Activated CD4-positive, alpha-beta T cell treated with anti-CD3 and anti-CD28 coated beads for 24 hours (primary cell): ENCODE measurements at places on chromosomes 11 and 22.

GRCh38 chr11:116388146-116388545 is 384.6 kb downstream of the BUD13 start:
- no peak for DNase-seq

DNA sequence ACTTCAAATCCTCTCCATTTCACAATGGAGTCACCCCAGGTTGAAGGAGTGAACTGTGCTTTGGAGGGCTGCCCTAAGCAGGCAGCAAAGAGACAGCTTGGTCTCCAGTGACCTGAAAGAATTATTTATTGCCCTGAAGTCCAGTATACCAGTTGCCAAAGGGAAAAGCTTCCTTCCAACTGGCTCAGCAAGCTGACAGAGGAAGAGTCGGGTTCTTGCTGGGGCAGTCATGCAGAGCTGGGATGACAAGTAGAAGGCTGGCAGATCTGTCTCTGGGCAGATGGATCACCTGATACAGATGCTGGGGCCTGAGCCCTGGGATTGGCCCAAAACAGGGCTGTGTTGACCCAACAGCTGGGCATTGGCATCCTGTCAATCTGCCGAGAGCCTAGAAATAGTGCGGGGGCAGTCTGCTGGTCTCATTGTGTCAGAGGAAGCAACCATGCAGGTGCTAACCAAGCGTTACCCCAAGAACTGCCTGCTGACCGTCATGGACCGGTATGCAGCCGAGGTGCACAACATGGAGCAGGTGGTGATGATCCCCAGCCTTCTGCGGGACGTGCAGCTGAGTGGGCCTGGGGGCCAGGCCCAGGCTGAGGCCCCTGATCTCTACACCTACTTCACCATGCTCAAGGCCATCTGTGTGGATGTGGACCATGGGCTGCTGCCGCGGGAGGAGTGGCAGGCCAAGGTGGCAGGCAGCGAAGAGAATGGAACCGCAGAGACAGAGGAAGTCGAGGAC is at the start of gene THRSP:
Gene THRSP (plus strand): TSS at position 422 of the 742 bp plus-strand sequence. CDS start 21 bp downstream, at position 443.
- DNase-seq = no peak

- no peak for DNase-seq
These were observed 53.0 kb downstream of the PARVA start for GRCh38 chr11:12430351-12430750.

DNA sequence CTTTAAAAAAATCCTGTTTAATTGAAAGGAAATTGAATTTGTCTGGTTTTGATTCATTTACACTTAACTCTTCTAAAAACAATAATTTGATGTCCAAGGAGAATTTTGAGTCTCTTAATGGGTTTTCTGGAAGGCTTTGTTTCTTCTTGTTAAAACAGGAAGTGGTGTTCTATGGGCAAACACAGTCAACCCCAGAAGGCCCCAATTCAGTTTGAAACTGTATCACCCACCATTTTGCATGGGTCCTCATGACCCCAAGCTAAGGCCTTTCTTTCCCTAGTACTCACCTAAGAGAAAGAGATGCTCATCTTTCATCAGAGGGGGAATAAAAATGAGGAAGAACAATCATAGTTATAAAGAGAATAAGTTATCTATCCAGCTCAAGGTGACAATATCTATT is 10.6 kb downstream of the FLI1 start:
- no peak for DNase-seq

GRCh38 chr11:98027652-98028051 is 993.1 kb upstream of the CNTN5 start:
- DNase-seq = no peak

DNA sequence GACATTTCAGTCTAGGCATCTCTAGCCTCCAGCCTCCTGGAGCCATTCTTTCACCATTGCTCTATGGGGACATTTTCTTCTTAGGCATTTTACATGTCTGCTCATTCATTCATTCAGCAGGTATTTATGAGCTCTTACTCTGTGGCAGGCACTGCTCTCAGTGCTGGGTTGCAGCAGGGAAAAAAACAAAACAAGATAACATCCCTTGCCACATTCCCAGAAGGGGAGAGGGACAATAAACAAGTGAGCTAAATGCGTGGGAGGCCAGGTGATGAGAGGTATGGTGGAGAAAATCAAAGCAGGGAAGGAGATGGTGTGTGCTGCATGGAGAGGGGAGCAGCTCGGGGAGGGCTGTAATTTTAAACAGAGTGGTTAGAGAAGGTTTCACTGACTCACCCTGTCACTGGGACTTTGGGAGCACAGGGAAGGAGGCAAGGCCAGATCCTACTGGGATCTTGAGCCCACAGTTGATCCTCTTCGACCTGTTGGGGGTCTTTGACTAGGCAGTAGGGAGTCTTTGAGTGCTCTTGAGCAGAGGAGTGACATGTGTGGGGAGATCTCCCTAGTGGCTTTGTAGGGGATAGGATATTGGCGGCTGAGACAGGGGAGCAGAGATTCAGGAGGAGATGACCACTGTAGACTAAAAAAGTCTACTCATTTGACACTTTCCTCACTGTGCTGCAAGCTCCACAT is 17.0 kb downstream of the MICAL2 start:
- DNase-seq = no peak

DNA sequence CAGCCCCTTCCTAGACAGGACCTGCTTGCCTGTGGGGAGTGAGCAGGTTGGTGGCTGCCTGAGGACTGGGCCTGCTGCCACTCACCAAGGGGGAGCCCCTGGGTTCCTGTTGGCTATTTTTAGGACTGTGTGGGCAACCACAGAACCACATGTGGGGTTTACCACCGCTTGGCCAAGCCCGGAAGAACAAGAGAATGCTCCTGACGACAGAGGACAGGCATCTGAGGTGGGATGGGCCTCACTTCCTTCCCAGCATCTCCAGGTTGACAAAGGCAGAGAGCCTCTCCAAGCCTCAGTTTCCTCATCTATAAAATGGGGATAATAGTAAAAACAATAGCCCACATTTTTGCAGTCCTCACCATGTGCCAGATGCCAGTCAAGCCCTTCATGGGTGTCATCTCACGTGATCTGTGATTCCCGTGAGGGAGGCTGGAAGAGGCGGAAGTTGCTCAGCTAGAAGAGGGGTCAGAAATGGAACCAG is 43.6 kb downstream of the LRRC32 start:
- no peak for DNase-seq

DNA sequence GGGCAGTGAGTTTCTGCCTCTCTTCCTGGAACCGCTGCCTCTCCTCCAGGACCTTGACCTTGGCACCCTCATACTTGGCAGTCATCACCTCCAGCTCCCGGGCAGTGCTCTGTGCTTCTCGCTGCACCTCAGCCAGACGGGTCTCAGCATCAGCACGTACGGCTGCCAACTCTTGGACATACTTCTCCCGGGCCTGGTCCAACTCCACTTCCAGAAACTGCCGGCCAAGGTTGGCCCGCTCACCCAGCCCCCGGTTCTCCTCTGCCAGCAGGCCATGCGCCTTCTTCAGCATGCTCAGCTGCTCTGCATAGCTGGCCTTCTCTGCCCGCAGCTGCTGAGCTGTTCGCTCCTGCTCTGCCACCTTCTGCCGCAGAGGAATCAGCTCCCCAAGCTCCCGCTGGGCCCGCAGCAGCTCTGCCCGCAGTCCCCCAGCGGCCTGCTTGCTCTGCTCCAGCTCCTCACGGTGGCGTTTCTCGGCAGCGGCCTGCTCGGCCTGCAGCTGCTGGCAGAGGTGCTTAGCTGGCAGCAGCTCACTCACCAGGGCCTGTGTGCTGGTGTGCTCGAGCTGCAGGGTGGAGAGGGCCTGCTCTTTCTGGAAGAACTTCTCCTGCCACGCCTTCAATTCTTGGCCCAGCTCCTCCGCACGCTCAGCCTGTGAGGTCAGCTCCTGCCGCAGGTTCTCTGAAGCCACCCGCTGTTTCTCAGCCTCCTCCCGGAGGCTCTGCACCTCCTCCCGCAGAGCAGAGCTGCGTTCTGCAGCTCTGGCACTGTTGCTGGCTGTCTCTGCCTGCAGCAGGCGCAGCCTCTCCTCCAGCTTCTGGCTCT is 14.4 kb downstream of the IL18BP start:
- DNase-seq = no peak

- no peak for DNase-seq
These were observed 3.1 kb upstream of the CERK start for GRCh38 chr22:46740910-46741780.

DNA sequence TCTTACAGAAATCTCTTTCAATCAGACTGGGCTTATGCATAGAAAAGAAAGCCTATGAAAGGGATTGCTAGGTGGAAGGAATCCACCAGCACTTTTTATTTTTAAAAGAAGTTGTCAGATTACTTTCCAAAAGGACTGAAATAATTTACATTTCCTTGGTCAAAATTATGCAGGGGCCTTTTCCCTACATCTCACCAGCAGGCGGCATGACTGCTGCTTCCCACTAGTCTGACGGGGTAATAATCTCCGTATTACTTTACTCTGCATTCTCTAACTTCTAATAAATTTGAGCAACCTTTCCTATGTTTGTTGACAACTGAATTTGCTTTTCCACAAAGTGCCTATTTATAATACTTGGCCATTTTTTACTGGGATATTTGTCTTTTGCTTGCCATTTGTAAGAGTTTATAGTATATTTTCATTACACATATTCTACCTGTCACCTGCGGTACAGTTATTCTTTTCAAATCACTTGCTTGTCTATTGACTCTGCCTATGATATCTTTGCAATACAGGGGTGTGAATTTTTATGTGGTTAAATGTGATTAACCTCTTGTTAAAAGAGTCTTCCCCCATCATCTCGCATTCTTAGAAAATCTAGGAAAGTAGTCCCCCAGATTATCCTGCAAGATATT is 51.9 kb upstream of the USP47 start:
- DNase-seq = peak; percentile 6

- no peak for DNase-seq
These were observed 14.0 kb downstream of the CFAP300 start for GRCh38 chr11:102061276-102061675.

DNA sequence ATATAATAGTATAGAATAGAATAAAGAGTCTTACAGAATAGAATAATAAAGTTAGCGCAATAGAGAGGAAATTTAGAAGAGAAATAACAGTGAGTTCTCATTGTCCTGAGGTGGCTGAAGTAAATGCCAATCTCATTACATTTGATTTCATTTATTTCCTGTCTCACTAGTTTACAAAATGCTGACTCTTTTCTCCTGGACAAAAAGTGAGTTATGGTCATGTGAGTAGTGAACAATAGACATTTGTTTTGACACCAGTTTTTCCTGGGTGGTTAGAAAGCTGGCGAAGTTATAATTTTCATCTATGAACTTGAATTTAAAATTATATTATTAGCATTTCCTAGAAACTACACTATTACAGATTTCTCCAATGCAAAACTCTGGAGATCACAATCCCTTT is 143.7 kb downstream of the TYR start:
- DNase-seq = no peak

DNA sequence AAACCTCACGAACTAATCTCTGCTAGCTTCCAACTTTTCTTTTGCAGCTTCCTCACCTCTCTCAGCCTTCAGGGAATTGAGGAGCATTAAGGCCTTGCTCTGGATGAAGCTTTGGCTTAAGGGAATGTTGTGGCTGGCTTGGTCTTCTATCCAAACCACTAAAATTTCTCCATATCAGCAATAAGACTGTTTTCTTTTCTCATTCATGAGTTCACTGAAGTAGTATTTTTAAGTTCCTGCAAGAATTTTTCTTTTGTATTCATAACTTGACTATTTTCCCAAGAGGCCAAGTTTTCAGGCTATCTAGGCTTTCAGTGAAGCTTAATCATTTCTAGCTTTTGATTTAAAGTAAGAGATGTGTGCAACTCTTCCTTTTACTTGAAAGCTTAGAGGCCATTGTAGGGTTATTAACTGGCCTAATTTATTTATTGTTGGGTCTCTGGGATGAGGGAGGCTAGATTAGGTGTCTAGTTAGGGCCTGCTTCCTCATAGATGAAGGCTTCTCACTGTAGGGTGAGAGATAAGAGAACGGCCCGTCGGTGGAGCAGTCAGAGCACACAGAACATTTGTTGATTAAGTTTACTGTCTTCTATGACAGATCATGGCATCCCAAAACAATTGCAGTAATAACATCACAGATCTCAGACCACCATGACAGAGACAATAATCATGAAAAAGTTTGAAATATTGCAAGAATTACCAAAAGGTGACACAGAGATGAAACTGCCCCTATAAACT is 33.2 kb downstream of the CSF2RB start:
- DNase-seq = no peak

GRCh38 chr11:22680628-22681027 is 14.2 kb downstream of the GAS2 start:
- DNase-seq = no peak

- DNase-seq = no peak
These were observed 9.6 kb upstream of the PTS start for GRCh38 chr11:112216561-112217105.

DNA sequence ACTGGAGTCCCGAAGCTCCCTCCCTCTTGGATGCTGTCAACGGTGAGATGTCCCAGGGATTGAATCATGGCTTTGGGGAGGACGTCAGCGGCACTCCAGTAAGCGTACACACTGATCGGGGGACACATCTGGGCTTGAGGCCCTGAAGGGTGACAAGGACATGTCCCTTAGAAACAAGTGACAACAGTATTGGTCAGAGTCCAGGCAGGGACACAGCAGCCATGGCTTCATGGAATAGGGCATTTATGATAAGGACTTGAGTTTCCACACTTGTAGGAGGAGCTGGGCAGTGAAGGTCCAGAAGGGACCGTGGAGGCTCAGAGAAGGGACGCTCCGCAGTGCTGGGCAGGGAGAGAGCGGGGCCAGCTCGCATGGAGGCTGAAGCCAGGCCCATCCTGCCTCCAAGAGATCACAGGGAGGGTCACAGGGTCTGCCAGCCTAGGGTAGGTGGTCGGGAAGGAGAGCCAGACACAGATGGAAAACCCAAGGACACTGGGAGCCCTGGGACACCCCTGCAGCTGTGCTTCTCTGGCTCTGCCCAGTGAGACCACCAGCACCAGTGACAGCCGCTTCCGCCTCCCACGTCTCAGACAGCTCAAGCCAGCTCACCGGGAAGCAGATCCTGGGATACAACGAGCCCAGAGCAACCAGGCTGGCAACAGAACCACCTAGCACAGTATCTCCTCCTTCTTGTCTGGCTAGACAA is 22.9 kb upstream of the RFPL3 start:
- no peak for DNase-seq

DNA sequence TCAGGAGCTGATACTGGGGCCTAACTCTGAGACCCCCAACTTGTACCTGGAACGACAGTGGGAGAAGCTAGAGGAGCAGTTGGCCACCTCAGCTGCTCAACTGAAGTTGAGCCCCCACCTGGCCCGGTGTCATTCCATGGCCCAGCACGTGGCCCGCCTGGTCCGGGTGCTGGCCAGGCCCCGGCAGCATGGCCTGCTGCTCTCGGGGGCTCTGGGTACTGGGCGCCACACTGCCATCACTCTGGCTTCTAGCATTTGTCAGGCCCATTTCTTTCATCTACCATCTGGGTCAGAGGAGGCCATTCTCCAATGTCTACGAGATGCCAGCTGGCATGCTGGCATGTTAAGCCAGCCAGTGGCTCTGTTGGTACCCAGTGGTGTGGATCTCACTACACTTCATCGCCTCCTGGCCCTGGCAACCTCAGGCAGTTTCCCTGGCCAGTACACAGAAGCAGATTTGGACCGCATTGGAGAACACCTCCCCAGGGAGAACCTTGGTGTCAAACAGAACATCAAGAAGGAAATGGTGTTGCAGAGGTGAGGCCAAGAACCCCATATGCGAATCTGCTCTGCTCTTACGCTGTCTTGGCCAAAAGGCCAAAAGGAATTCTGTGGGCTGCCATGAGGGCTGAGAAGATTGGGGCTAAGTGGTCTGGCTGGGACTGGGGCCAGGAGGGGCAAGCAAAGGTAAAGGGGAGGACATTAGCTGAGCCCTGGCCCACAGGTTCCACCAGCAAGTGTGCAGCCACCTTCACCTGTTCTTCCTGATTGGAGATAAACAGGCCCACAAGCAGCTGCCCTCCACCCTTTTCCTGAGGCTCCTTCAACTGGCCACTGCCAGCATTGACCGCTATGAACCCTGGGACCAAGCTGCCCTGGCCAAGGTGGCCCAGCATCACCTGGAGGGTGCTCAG is 45.4 kb downstream of the RRP8 start:
- no peak for DNase-seq
